ENCODE measurements at places on chromosomes 13 and 19.

- no peak for DNase-seq
Observed at GRCh38 chr13:100645382-100645781, 29.2 kb downstream of the TMTC4 start.

- DNase-seq: no peak
Observed at GRCh38 chr19:41621654-41622053, 5.2 kb downstream of the CEACAM4 start.

GRCh38 chr13:37919329-37919880, 49.8 kb upstream of the TRPC4 start:
- DNase-seq: no peak

GRCh38 chr13:60112771-60113170, 51.0 kb downstream of the DIAPH3 start:
- no peak for DNase-seq

- no peak for DNase-seq
Observed at GRCh38 chr13:51781246-51782022, 22.5 kb downstream of the DHRS12 start.

- DNase-seq: no peak
Observed at GRCh38 chr13:73138638-73139491, 80.1 kb downstream of the KLF5 start.

DNA sequence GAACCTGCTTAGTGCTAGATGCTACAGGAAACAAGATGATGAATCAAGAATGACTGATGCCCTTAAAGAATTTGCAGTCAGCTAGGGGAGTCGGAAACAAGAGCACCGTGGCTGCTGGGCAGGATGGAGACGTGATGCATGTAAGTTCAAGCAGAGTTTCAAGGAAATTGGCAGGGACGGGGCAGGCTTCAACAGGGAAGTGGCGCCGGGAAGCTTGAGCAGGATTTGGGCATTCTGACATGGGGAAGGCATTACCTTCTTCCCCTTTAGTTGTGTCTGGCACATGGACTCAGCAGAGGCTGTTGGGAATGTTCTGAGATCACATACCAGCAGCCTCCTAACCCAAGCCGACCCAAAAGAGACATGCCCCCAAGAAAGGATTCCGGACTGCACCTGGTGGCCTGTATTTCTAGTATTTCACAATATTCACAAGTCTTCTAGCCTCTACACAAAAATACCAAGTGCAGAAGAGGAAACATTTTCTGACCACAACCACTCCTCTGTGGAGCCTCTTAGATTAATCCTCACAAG, 138.2 kb downstream of the CRYL1 start:
- DNase-seq: no peak

- no peak for DNase-seq
Observed at GRCh38 chr13:61036715-61037114, 378.9 kb downstream of the PCDH20 start.

DNA sequence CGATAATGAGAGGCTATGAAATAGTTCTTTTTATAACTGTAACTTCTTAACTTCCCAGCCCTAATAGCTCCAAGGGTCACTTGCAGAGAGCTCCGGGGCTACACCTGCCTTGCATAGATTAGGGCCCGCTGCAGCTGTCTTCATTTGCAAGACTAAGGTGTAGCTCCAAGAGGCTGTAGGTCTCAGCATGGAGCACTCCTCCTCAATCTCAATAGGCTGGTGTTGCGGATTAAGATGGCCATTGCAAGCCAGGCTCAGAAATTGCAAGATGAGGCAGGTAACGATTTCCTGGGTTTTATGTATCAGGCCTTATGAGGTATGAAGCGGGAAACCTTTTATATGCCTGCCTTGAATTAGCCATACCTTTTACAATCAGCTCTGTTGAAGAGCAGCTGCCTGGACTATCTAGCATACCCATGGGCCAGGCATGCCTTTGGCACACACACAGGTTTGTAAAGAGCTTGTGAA, 185.7 kb downstream of the TM9SF2 start:
- DNase-seq: no peak

- DNase-seq: no peak
Observed at GRCh38 chr19:55673465-55673864, 1.6 kb upstream of the EPN1 start.

GRCh38 chr13:99944102-99944501, 27.5 kb downstream of the ZIC5 start:
- DNase-seq: no peak

GRCh38 chr19:28472843-28473242, 740.1 kb downstream of the UQCRFS1 start:
- no peak for DNase-seq

DNA sequence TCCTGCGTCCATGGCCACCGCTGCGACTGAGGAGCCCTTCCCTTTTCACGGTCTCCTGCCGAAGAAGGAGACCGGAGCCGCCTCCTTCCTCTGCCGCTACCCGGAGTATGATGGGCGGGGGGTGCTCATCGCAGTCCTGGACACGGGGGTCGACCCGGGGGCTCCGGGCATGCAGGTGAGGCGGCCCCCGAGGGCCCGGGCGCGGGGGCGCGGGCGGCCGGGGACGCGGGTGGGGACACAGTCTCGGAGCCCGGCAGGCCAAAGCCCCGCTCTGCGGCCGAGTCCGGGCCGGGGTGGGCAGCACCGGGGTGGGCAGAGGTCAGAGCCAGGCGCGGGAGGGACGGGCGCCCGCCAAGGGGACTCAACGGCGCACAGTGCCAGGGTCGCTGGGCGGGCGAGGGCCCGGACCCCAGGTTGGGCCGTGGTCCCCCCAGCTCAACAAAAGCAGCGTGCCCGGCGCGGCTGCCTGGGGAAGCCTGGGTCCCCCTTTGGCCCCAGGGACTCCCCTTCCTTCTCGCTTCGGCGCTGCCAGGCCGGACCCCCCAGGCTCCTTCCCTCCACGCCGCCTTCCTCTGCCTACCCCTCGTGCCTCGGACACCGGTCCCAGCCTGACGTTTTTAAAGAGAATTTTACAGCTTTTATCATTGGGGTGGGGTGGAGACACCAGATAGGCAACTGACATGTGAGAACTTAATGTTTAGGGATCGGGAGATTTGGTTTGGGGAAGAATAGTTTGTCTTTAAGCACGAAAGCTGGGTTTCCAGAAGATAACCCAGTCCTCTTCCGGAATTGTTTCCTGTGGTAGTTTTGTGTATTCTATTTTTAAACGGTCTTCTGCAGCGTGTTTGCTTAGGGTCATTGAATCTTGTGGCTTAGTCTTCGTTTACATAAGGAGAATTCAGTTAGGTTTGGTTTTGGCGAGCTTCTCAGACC, 509 bp downstream of the TPP2 start:
- DNase-seq: peak; percentile 16

DNA sequence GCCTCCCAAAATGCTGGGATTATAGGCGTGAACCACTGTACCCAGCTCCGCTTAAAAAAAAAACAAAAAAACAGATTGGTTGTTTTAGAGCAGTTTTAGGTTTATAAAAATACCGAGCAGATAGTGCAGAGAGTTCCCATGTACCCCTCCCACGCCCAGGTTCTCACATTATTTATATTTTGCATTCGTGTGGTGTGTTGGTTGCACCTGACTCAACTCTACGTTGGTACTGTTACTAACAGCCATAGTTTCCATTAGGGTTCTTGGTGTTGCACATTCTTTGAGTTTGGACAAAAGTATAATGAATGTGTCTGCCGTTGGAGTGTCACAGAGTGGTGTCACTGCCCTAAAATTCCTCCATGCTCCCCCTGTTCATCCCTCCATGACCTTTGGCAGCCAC, 29.1 kb downstream of the MYO9B start:
- no peak for DNase-seq

DNA sequence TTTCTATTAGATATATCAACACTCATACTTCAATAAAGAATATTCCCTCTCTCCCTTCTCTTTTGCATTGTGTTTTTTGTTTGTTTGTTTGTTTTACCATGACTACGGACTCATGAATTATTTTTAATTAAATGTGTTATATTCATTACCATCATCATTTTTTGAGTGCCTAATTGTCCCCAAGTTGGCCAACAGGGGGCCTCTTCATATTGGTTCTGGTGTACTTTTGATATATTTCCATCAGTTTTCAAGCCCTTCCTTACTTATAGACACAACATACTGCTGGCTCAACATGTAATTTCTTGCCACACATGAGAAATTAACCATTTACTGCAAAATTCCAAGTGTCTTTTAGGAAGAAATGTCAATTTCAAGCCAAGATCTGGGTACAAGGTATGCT, 54.5 kb upstream of the GPC6 start:
- DNase-seq: no peak

GRCh38 chr19:12769689-12770088, 5.7 kb downstream of the HOOK2 start:
- DNase-seq: peak; percentile 39

DNA sequence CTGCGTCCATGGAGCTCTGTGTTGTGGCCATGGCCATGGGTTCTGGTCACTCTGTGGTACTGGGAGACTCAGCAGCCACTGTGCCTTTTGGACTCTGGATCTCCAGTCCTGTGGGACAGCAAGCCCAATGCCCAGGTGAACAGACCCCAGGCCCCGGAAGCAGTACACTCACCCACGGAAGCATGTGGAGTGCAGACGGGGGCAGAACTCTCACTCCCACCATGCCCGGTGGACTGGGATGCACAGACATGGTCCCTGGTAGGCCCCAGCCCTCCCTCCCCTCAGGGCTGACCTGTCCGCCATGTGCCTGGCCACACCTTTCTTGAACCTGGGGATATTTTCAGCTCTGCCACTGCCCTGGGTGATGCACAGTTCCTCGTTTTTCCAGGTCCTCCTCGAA, 163.3 kb downstream of the URI1 start:
- no peak for DNase-seq

- no peak for DNase-seq
Observed at GRCh38 chr19:29547981-29548380, 22.2 kb downstream of the VSTM2B start.

- no peak for DNase-seq
Observed at GRCh38 chr19:9857920-9858746, 23.0 kb downstream of the PIN1 start.

GRCh38 chr19:47106821-47107201, 6.8 kb downstream of the ZC3H4 start:
- no peak for DNase-seq

DNA sequence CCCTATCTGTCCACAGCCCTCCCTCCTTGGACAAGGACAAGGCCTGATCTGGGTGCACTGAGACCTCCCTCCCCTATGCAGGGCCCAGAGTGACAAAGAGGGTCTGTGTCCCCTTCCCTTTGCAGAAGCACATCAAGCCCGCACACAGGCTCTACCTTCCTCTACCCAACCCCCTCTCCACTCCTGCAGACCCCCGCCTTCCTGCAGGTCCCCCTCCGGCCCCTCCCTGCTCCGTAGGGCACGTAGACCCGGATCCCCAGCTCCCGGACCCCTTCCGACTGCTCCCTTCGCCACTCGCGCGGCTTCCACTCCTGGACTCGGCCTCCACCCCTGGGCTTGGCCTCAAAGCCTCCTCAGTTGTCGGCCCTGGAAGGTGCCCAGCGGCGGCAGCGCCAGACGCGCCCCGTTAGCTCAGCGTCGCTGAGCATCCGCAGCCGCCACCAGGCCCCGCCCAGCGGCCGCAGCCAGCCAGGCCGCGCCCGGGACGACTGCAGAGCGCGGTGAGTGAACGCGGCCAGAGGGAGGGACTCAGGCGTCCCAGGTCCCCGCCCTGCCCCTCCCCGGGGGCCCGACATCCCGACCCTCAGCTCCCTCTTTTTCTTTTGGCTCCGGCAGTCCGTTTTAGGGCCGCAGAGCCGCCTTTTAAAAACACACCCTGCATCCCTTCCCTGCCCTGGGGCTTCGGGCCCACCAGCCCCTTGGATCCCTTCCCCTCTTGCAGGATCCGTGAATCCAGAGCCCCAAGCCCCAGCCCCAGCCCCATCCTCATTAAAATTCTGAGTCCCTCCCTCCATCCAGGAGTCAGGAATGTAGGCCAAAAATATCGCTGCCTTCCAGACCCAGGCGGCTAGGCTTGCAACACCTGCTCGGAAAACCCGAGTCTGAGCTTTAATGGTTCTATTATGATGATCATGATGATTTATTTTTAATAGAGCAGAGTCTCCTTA, 1.5 kb upstream of the MYADM start:
- peak; percentile 67 for DNase-seq

DNA sequence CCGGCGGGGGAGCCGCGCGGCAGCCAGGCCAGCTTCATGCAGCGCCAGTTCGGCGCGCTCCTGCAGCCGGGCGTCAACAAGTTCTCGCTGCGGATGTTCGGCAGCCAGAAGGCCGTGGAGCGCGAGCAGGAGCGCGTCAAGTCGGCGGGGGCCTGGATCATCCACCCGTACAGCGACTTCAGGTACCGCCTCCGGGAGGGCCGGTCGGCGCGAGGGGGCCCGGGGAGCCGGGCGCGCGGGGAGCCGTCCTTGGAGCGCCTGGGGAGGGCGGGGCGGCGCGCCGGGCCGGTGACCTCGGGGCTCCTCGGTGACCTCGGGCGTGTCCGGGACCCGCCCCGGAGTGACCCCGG, 690 bp downstream of the HCN2 start:
- DNase-seq: no peak

GRCh38 chr13:19239114-19239860, 57.7 kb upstream of the TUBA3C start:
- no peak for DNase-seq

- DNase-seq: peak; percentile 58
Observed at GRCh38 chr19:35268536-35269437, at the start of gene USF2. Gene USF2 (plus strand): TSS chr19:35268962. CDS start chr19:35269102, 140 bp downstream.

GRCh38 chr13:52599037-52599847, 43.0 kb upstream of the HNRNPA1L2 start:
- DNase-seq: no peak

DNA sequence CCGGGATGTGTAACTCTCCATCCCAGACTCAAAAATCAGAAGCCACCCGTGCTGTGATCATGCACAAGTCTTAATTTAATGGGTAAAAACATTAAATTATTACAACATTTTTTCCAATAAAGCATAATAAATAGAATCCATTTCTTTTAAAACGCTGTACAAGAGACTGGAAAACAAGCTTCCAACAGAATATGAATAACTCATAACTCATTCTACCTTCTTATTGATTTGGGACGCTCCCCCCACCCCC, 523 bp upstream of the KRI1 start:
- DNase-seq: no peak

GRCh38 chr19:39128516-39129079, 3.0 kb downstream of the PAK4 start:
- no peak for DNase-seq

- DNase-seq: no peak
Observed at GRCh38 chr19:16856091-16856490, 26.9 kb downstream of the SIN3B start.

DNA sequence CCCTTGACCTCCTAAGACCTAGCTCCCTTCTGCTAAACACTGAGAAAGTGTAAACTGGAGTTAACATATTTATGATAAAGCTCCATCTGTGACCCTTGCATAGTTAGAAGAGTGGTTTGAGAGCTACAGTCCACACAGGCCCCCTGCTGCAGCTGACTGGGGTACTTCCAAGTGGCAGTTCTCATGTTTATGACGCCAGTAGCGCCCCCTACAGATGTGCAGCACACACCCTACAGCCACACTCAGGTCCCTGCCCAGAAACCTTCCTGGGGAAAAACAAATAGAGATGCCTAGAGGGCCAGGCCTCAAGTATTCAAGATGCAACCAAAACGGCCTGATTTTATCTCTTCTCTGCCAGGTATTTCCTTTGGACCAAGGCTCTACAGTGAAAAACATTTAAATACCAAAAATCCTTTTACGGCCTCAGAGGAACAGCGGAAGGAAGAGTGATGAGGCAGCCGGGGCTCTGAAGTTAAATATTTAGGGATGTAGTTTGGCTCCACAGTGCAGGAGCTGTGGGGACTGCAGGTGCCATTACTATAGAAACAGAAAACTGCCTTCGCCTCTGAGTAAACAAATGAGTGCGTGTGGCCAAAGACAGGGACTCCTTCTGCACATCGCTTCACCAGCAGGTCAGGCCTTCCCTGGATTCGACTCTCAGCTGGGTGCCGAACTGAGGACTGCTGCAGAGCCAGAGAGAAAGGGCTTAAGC, 553.1 kb downstream of the EFNB2 start:
- DNase-seq: no peak
